ENCODE measurements at places on chromosomes 12 and 14.

GRCh38 chr12:92509156-92509738 lies 193.5 kb upstream of the PLEKHG7 start:
- no peak for DNase-seq

- no peak for DNase-seq
These were observed 1077.6 kb upstream of the FOXG1 start for GRCh38 chr14:27688841-27689444.

DNA sequence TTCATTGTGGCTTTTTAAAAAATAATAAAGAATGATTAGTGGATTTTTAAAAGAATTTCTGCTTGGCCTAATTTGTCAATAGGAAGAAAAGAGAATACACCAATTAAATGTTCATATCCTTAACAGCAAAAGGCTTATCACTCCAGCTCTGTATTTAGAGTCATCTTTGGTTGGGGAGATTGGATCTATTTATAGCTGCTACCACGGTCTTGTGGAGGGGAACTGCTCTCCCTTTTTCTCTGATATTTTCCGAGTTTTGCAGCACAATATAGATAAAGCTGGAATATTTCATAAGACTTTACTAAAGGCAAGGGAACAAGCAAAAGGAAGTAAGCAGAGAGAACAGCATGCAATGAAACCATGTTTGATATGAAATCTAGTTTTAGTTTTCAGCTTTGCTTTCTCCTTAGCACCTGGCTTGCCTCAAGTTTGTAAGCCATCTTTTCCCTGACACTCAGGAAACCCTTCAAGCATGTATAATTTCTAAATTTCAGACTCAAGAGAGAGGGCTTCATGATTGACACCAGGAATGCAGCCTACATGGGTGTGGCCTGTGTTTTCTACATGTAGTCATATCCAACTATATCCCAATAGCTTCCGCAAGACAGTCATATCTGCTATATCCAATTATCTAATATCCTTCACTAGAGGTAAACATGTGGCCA lies 35.2 kb downstream of the BRMS1L start:
- no peak for DNase-seq

- DNase-seq, result no peak
These were observed 993 bp downstream of the CCDC196 start for GRCh38 chr14:66487164-66487563.

- DNase-seq, result no peak
These were observed 52.9 kb downstream of the ANO6 start for GRCh38 chr12:45268672-45269411.

DNA sequence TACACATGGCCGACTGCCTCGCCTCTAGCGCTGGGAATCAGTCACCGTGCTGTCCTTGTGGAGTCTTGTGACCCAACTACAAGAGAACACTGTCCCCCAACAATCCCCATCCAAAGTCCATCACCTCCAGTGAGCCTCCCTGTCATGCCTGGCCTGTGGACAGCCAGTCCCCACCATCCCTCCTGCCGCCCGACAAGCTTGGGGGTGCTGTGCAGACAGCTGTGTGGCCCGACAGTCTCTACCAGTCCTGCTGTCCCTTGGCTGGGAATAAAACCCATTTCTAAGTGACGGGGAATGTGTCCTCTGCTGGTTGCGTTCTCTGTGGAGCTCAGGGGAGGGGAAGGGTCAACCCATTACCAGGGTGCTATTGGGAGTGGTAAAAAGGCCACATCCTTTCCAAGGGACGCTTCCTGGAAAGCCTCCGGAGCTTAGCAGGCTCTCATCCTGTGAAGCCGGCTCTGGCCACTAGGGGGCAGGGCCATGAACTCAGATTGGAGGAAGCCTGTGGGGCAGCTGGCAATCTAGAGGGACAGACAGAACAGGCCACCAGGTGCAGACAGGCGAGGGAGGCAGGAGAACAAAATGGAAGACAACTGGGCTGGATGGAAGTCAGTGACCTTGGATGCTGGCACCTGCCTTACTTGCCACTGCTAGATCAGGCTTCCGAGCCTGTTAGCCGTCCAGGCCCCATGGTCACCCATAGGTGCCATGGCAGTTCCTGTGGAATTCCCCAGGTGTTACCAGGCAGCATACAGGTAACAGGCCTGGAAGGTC lies 12.0 kb upstream of the BLTP3B start:
- peak; percentile 28 for DNase-seq

DNA sequence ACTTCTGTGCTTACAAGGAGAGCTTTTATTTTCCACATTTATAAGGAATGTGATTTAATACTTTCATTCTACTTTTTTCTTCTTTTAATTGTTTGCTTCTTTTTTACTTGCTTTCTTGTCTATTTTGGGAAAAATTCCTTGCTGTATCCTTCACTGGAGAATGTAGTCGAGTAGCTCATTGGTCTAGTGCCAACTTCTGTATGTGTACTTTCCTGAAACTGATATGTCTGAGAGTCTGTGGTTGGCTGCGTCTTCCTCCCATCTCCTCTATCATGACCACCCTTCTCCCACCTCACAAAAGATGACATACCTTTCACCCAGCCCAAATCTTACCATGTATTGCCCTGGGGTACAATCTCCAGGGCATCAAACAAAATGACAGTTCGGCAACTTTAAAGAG lies 51.8 kb downstream of the MSRB3 start:
- no peak for DNase-seq

GRCh38 chr12:19757317-19757877 lies 318.1 kb downstream of the AEBP2 start:
- DNase-seq, result no peak

GRCh38 chr14:86790408-86791364 lies 1202.3 kb downstream of the GALC start:
- DNase-seq, result no peak

DNA sequence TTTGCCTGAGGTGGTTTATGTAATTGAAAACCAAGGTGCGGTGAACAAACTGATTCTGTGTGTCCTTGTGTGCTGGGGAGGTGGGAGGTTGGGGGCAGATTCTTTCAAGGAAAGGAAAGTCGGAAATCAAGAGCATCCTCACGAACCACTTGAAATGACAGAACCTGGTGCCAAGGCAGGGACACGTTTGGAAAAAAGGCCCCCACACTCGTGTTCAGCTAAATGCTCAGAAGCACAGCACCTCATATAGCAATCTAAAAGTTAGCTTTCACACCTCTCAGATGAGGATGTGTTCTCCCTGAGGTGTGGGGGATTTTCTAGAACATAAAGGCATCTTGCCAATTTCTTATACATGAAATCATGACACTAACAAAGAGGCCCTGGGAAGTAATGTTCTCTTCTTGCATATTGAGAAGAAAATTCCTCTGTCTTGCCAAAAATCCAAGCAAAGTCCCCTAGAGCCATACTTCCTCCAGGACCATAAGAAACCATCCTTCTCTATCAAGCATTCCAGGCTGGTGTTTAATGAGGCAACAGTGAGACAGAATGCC lies 119.6 kb downstream of the PLXNC1 start:
- DNase-seq, result no peak

GRCh38 chr12:46269429-46270241 lies 792 bp upstream of the SLC38A1 start:
- DNase-seq, result peak; percentile 43

DNA sequence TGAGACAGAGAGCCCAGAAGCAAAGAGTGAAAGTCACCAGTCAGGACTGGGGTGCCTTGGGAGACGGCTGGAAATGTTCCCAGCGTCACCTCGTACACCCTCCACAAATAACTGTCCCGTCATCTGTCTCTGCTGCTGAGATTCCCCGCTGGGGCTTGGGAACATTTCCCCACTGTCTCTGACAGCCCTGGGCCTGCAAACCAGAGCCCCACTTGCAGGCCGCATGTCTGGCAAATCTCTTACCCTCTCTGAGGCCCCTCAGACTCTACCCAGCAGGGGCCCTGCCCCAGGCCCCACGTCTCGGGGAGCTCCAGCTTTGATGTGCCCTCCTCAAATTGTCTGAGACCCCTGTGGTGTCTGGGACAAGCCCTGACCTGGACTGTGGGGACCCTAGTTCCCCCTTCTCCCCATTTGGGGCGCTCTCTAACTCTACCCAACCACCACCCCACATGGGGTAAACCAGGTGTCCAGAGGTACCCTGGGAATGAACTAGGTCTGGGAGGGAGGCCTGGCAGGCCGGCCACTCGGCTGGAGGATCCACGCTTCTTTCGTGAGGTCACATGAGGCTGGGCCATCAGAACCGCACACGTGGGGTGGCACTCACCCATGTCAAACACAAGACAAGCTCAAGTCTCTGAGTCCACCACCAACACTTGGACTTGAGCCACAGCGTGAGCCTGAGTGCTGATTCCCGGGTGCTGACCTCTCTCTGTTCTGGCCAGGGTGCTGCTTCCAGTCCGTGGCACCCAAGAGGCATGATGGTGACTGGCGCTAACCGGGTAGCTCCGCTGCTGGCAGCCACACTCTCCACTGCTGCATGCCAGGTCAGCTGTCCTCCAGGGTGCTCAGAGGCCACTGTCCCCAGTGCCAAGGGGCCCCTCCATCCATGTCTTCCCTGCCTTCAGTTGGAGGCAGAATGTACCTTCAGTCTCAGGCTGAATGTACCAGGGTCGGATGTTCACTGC lies 59.8 kb downstream of the DIO3 start:
- DNase-seq, result no peak

DNA sequence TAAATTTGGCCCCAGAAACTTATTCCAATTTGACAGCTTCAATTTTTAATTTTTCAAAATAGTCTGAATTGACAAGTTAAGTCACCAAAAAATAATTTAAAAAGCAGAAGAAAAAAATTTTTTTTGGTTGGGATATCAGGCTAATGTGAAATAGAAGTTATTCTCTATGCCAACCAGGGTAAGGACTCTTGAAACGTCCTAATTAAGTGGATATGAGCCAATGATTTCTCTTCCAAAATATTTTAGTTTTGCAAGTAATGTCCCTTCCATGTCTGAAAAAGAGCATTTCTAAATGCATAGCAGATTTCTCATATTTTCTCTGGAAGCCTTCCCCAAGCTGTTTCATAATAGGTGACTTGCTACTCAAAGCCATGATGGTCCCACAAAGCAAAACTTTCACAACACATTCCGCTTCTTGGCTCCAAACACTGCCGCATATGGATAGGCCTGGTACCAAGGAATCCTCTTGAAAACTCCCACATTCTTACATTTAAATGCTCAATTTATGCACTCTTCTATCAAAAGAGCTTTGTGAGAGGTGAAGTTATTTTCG lies 65.1 kb downstream of the SIX6 start:
- no peak for DNase-seq

DNA sequence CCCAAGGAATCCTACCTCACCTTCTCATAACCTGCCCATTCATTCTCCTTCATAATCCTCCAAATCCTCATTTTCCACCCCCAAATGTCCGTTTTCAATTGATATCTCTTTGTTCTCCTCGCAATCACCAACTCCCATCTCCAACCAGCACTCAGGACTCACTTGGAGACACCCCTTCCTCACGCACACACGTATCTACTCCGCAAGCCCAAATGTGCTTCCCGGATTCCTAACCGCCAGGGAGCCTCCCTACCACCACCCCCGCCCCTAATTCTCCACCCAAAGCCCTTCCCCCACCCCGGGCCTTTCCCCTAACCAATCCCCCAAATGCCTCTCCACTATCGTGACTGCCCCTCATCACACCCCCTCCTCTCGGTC lies 304 bp downstream of the KCTD10 start:
- DNase-seq, result no peak

GRCh38 chr14:31261523-31261858 lies 53.9 kb upstream of the HECTD1 start:
- no peak for DNase-seq

DNA sequence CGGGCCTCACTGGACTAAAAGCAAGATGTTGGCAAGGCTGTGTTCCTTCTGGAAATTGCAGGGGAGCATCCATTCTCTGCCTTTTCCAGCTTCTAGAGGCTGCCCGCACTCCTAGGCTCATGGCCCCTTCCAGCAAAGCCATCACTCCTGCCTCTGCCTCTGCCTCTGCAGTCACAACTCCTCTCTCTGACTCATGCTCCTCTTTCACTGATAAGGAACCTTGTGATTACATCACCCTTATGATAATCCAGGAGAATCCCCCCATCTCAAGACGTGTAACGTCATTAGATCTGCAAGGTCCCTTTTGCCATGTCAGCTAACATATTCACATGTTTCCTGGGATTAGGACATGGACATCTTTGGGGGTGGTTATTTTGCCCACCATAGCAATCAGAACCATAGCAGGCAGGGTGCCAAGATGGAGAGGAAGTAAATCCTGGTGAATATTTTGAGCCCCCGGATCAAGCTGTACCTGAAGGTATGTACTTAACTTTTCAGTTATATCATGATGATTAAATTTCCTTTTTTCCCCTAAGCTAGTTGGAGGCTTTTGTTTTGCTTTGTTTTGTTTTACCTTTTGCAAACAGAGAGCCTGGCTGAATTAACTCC lies 123.6 kb downstream of the SCARB1 start:
- no peak for DNase-seq

DNA sequence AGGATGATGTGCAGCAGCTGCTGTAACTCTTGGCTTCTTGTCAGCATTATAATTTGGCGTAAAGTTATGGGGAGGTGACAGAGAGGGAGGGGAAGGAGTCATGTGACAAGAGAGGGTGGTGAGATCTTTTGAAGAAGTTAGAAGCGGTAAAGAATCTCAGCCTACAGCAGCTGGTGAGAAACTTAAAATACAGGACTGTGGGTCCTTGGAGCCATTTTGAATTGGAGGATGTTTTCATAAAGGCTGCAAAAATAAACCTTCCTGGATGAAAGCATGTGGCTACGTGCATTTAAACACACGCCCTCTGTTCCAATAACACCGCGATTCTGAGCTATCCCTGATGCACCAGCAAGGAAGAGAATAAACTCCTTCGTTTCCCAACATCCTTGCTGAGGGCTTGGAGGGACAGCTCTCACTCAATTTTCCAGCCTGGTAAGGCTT lies 133.7 kb downstream of the TMEM30B start:
- no peak for DNase-seq

DNA sequence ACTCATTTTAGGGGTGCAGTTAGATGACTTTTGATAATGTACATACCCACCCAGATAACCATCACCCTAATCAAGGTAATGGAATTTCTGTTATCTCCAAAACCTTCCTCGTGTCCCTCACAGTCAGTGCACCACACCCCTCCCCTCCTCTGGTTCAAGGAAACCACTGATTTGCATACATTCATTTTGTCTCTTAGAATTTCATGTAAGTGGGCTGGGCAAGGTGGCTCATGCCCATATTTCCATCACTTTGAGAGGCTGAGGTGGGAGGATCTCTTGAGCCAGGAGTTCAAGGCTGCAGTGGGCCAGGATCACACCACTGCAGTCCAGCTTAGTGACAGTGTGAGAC lies 15.7 kb downstream of the ADIPOR2 start:
- no peak for DNase-seq

- DNase-seq, result no peak
These were observed 90.6 kb upstream of the PWP1 start for GRCh38 chr12:107594995-107595394.

- DNase-seq, result peak; percentile 15
These were observed 42.3 kb upstream of the MDM1 start for GRCh38 chr12:68374307-68374982.

GRCh38 chr12:124566997-124567672 lies at the start of gene NCOR2:
NCOR2 (minus strand) TSS chr12:124567612; CDS start chr12:124495251, 72,361 bp downstream.
- DNase-seq, result peak; percentile 24

- DNase-seq, result no peak
These were observed 21.9 kb downstream of the ZFYVE21 start for GRCh38 chr14:103737432-103738045.

DNA sequence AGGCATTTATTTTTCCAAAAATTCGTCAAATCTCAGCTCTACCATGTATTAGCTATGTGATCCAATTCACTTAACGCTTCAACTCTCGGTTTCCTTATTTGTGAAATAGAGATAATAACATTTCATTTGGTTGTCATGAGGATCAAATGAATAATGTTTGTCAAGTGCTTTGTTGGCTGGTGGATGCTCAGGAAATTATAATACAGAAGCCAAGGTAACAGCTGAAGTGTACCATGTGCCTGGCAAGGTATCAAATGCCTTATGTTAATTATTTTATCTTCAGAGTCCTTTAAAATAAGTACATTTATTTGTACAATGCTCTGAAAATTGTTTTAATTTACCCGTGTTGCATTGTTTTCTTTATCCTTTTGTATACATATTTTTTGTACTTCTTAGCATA lies 6.1 kb upstream of the PRKCH start:
- no peak for DNase-seq
